ENCODE measurements at places on chromosomes 2 and 18. TPM values are rescaled to one million over a fixed set of nuclear protein-coding genes. Genes with fewer than 3 reads are reported as not detected.

The TRABD2A gene
- total RNA-seq: 0.22 TPM

The TRPM8 gene
- not detected for total RNA-seq

The REG3A gene
- total RNA-seq: not detected

The RUFY4 gene
- total RNA-seq: 0.27 TPM

- no peak for DNase-seq
Measured at GRCh38 chr18:9577361-9577760, 37.0 kb downstream of the PPP4R1 start.

DNA sequence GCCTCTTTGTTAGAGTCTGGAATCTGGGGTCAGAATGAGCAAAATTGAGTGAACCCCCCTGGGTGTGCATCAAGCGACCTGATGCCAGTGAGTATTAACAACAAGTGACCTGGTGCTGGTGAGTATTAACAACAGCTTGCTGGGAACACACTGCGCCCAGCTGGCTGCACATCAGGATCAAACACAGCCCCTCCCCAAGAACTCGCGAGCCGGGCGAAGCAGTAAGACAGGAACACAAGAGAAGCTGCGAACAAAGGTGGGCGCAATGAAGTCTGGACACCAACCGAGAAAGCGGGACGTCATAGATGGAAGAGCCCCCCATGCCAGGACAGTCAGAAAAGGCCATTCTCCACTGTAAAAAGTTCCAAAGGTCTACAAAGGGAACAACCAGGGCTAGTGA lies 34.3 kb downstream of the CRACDL start:
- DNase-seq: no peak

DNA sequence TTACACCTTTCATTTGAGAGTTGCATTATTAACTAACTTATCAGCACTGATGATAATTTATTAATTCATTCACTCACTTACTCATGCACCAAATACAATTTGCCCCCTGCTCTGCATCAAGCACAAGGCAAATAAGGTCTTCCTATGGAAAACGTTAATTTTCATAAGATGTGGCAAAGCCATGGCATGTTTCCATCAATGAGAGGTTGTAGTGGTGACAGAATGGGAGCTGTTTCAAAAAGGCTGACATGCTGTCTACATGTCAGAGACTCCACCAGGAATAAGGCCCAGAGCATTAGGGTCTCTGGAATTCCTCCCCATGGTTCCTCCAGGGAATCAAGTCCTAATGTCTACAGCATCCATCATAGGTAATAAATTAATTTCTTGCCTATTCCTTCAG lies 978.8 kb downstream of the TMEM182 start:
- DNase-seq: no peak

Measured in muscle of leg (tissue), 16 donors.